Activated T-cell treated with anti-CD3 and anti-CD28 coated beads, Interleukin-2, amount 50 U/mL, for 4 hours (primary cell): ENCODE measurements at places on chromosomes 2 and 18. TPM values are rescaled to one million over a fixed set of nuclear protein-coding genes. Genes with fewer than 3 reads are reported as not detected.

The TMEM200C gene
- total RNA-seq: not detected

The IL36A gene
- total RNA-seq: not detected

The STON1 gene
- 0.53 TPM for total RNA-seq

The STAT1 gene
- total RNA-seq: 222 TPM

The CELF4 gene
- total RNA-seq: not detected

The IL37 gene
- total RNA-seq: not detected

The EGR4 gene
- total RNA-seq: 0.79 TPM

The ITGB6 gene
- not detected for total RNA-seq

The SKOR2 gene
- total RNA-seq: not detected

- no peak for DNase-seq
These were observed 81.9 kb downstream of the ACAA2 start for GRCh38 chr18:49731421-49731841.

DNA sequence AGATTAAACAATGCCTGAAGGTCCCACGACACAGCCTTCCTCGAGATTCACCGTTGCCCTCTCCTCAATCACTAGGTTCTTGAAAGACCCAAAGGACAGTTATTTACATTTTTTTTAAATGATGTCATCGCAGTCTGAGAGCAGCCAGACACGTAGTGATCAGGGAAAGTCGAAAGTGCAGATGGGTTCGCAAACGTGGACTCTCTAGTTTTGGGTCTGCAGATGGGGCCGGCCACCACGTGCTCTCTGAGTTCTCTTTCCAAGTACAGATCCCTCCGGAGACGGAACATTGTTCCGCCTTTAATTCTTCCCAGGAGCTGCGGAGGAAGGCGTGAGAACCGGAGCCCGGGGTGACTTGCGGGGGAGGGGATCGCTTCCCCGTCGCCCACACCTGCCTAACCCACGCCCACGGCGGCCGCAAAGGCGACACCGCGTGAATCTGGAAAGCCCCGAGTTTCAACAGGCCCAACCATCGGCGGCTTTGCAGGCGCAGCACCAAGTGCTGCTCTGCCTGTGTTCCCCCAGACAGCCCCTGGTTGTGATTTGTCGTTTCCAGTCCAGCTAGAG lies 54.3 kb downstream of the PKDCC start:
- DNase-seq: peak; percentile 94

DNA sequence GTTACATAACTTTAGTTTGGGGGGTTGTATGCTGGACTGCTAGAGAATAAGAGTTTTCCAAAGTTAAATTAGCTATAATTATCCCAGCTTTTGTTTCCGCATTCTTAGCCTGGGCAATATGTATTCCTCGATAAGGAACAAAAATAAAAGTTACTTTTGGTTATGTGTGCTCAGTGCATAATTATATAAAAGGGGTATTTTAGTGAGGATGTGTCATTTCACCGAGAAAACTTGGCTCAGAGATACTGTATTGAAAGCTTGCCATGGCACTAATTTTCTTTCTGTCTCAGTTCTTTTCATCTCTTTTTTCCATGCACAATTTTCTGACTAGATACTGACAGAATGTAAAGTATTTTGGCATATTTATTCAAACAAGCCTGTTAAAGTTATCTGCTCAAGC lies 28.2 kb downstream of the ARHGAP15 start:
- no peak for DNase-seq

DNA sequence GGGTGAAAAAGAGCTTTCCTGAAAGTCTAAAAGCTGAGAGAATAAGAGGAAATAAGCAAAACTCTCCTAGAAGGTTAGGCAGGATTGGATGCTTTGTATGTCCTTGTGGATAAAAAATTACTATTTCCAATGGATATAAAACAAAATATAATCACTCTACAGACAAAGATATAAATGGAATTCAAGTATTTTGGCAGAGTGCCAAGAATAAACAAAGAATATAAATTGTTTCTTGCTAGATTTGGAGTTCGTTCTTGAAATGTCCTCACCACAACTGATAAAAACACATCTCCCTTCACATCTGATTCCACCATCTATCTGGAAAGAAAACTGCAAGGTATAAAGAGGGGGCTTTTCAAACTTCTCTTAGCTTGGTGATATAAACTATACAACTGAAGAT lies 13.3 kb downstream of the SULT1C3 start:
- DNase-seq: no peak

GRCh38 chr2:111122631-111123421 lies 2.1 kb downstream of the BCL2L11 start:
- peak; percentile 17 for DNase-seq

GRCh38 chr2:68155618-68156017 lies 2.1 kb upstream of the PNO1 start:
- DNase-seq: no peak

- no peak for DNase-seq
These were observed 31.4 kb upstream of the TAF1B start for GRCh38 chr2:9811679-9812511.

- no peak for DNase-seq
These were observed 27.5 kb downstream of the TMEM178A start for GRCh38 chr2:39693245-39693644.

DNA sequence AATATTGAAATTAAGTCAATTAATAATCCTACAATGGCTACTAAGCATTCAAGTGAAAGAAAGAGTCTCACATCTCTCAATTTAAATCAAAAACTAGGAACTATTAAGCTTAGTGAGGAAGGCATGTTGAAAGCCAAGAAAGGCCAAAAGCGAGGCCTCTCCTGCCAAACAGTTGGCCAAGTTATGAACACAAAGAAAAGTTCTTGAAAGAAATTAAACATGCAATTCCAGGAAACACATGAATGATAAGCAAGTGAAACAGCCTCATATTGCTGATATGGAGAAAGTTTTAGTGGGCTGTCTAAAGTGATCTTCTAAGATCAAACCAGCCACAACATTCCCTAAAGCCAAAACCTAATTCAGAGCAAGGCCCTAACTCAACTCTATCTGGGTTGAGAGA lies 11.8 kb downstream of the RDH14 start:
- no peak for DNase-seq

- no peak for DNase-seq
These were observed 35.3 kb upstream of the SOS1 start for GRCh38 chr2:39156107-39156506.

GRCh38 chr2:24040511-24040910 lies 6.7 kb downstream of the WDCP start:
- DNase-seq: no peak

DNA sequence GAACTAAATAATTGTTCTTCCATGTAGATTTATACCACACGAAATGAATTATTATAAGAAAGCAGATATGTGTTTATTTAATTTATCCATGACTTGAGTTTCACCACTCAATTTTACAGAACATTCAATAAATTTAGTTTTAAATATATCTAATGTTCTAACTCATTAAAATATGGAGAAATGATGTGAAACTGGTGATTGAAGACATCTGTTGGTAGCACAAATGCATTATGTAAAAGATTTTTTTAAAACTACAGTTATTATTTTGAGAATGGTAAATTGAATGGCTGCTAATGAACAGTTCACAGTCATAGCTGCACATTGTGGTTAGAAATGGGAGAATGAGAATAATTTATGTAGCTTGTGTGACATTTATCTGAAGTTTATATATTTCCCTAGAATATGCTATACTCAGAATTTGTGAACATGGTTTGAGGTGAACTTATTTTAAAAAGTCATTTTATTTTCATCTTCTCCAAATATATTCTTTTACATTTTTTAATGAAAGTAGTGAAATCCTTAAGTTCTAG lies 203.5 kb downstream of the DPP4 start:
- no peak for DNase-seq

DNA sequence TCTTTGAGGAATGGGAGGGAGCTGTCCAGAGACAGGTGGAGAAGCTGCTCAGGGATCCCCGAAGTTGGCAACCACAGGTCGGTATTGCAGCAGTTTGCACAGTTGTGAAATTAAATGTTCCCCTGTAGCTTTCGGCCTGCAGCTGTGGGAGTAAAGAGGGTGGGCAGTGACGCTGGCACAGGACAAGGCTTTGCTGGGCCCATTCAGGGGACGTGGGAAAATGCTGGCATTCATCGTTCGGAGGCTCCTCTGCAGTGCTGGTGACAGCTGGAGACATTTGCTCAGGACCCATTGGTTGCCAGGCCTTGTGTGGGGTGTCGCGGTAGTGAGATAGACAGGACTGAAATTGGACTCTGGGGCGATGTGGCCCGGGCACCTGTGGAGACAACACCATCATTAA lies 173.7 kb downstream of the MYCN start:
- no peak for DNase-seq

GRCh38 chr2:25331686-25332365 lies 9.9 kb downstream of the DNMT3A start:
- peak; percentile 76 for DNase-seq

DNA sequence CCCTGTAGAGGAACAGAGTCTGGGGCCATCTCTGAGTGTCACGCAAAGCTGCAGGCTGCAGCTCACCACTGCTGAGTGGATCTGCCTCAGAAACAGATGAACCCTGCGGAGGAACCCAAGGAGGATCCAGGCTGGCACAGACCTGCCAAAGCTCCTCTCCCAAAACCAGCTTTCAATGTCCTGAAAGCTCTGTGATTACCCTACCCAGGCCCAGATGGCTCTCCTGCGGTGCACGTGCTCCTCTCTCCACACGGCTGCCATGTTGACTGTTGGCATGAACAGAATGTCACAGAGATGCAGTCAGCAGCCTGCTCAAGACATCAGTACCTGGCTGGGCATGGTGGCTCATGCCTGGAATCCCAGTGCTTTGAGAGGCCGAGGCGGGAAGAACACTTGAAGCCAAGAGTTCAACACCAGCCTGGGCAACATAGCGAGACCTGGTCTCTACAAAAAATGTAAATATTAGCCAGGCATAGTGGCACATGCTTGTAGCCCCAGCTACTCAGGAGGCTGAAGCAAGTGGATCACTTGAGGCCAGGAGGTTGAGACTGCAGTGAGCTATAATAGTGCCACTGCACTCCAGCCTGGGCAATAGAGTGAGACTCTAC lies 216.8 kb downstream of the MGAT5 start:
- no peak for DNase-seq

GRCh38 chr2:10504994-10505820 lies 57.1 kb upstream of the ODC1 start:
- DNase-seq: no peak

DNA sequence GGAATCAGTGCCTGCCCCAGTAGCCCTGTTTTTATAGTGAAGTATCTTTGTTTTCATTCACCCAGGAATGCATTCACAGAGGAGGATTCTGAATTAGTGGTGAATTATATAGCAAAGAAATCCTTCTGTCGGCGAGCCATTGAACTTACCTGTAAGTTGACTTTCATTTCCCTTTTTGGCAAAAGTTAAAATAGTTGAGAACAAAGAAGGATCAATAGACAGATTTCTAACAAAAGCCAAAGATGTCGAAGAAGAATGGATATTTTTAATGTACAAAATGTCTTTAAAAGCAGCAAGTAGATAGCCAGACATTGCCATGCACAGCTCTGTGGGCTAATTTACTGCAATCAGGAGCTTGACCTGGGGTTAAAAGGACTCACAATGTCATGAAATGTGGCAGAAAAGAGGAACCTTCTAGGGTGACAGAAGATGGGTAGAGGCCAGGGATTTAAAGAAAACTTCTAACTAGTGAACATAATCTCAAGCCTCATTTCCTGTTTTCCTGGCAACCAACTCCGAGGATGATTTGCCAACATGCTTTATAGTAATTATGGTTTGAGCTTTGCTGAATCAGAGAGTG lies 53.8 kb upstream of the TMEM87B start:
- DNase-seq: no peak

DNA sequence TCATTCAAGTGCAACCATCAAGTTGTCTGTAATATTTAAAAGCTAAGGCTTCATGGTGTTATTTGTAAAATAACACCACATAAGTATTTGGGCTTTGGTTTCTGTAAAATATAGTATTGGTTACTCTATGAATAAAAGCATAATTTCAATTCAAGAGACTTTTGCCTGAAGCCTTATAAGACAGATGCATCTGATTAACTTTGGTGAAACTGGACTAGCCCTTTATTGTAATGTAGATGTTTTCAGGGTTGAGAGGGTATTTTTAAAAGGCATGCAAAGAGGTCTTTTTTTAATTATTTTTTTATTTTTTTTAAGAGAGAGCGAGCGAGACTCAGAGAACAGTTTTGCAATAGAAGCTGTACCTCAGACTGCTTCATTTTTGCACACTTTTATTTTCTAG lies 66.5 kb downstream of the ASXL3 start:
- DNase-seq: no peak

DNA sequence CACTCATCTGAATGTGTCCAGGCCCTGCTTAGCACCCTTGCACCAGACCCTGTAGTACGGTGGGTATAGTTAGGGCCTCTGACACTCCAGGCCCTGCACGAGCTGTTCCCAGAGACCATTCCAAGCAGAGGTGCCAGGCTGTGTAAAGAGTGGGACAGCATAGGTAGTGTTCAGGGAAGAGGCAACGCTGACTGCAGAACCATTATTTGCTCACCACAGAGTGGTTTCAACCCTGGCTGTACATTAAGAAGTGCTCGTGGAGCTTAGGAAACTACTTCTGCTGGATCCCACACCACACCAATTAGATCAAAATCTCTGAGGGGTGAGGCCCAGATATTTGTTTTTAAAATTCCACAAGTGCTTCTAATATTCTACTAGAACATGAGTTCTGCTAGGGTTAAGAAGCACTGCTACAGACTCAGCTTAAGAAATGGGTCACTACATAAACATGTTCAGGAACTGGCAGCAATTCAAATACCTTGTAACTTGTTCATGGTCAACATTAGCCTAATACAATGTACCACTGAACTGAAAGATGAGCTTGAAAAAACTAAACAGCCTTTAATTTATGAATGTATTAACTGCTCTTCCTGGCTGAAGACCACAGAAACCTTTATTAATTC lies 183.0 kb downstream of the MYO5B start:
- DNase-seq: no peak

DNA sequence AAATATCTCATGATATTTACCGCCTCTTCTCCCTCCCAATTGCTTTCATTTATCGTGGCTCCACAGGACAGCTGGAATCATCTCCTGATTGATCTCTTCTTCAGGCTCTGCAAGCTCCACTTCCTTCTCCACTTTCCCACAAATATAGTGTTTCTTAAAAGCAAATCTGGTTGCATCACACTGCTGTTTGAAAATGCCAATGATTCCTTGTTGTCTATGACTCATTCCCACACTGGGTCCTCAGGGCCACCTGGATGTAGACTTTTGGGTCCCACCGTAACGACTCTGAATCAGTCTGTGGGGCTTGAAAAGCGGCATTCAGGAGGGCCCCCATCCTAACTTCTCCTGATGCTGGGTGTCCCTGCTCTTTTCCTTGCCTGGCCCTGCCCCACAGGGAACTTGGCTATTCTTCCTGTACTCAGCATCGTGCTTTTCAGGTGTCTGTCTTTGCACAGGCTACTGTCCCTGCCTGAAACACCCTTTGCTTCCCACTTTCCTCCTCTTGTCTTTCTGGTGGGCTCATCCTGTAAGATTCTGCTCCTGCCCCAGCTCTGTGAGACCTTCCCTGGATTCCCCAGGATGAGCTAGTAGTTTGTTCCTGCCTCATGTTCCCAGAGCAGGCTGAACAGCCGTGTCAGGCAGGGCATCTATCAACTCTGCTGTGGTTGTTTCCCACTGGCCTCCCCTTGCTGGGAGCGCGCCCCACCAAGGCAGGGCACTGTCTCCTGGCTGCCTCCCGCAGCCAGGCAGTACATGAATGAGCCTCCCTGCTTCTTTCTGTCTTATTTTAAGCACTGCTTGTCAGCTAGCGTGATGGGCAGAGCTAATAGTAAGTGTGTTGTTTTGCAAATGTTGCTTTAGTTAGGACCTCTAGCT lies 111.9 kb downstream of the KCTD1 start:
- no peak for DNase-seq

GRCh38 chr2:220473611-220474010 lies 846.2 kb downstream of the SLC4A3 start:
- DNase-seq: no peak

GRCh38 chr2:237664151-237664550 lies 36.8 kb downstream of the LRRFIP1 start:
- no peak for DNase-seq

- DNase-seq: no peak
These were observed 3.8 kb downstream of the CXCR2 start for GRCh38 chr2:218129458-218130135.
